ENCODE measurements at places on chromosomes 16 and 17.

DNA sequence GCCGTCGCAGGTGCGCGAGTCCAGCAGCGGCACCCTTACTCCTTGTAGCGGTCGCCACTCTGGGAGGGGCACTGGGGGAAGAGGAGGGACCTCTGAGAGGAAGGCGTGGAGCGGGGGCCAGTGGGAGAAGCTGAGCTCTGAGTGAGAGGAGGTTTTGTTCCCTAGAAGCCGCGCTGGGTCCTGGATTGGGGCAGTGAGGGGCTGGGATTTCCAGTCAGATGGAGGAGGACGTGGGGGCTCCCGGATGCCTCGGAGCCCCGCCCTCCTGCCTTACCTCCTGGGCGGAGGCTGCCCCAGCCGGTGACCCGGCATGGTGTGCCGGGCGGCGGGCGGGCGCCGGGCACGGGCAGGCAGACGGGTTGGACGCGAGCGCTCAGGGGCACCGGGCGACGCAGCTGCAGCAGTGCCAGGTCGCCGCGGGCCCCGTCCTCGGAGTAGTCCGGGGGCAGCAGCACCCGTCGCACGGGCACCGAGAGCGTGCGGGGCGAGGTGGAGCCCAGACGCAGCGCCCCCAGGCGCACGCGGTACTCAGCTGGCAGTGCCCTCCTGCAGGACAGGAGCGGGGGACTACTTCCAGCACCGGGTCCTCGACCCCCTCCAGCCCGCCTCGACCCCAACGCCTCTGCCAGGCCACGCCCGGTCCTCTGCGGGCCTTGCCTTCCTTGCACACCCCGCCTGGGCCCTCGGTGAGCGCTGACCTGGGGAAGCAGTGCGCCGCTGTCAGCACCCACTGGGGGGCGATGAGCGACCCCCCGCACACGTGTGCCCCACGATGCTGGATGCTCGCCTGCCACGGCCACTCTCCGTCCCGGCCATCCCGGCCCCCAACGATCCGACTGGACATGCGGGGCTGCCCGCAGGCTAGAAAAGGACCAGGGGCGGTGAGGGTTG lies 2.0 kb downstream of the PRSS33 start:
- DNase-seq, result no peak

GRCh38 chr16:78249832-78250231 lies 150.4 kb downstream of the WWOX start:
- DNase-seq, result no peak

GRCh38 chr16:17301593-17302135 lies 169.1 kb downstream of the XYLT1 start:
- DNase-seq, result no peak

- DNase-seq, result no peak
Measured at GRCh38 chr16:9965079-9965478, 217.1 kb downstream of the GRIN2A start.

DNA sequence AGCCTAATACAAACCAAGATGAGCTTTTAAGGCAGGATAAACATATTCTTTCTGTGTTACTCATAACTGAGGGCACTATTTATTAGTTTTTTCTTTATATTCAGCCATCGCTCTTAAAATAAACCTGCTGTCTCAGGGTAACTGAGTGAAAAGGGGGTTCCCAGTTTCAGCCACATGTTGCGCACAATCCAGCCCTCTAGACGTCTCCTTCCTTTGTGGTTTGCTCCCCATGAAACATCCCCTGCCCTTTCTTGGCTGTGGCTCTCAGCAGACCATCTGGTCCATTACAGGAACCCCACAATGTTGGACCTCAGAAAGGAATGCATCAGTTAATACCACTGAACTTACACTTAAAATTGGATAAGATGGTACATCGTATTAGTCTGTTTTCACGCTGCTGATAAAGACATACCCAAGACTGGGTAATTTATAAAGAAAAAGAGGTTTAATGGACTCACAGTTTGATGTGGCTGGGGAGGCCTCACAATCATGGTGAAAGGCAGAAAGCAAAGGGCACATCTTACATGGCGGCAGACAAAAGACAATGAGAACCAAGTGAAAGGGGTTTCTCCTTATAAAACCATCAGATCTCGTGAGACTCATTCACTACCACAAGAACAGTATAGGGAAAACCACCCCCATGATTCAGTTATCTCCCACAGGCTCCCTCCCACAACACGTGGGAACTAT lies 12.6 kb upstream of the IL21R start:
- no peak for DNase-seq

GRCh38 chr17:29032857-29033197 lies 10.1 kb upstream of the PIPOX start:
- DNase-seq, result no peak
